ENCODE measurements at places on chromosomes 12 and 14.

GRCh38 chr12:19434538-19434937 is 4.8 kb upstream of the AEBP2 start:
- DNase-seq: no peak

- DNase-seq: no peak
Measured at GRCh38 chr12:6699989-6700645, 498 bp downstream of the PIANP start.

GRCh38 chr12:85531341-85531740 is 251.3 kb downstream of the ALX1 start:
- DNase-seq: no peak

- peak; percentile 37 for DNase-seq
Measured at GRCh38 chr14:70886421-70887206, 20.6 kb upstream of the PCNX1 start.

DNA sequence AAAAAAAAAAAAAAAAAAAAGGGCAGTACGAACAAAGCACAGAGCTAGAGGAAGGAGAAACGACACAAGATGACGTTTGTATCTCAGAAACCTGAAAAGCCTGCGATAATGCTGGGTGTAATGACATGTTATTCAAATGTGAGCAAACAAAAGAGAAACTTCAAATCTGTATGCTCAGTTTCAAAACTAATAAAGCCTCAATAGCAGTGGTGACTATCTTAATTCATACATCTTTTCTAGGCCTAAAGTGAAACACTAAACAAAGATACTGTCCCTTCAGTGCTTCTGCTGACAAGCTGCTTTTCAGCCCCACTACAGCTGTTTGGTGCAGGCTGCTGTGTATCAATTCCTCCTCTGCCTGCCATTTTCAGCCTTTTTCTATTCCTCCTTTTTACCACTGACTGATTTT is 15.8 kb downstream of the ITPR2 start:
- no peak for DNase-seq

- DNase-seq: no peak
Measured at GRCh38 chr14:95413289-95414215, 93.8 kb upstream of the CLMN start.

- peak; percentile 4 for DNase-seq
Measured at GRCh38 chr14:95290871-95291431, 28.8 kb downstream of the CLMN start.

DNA sequence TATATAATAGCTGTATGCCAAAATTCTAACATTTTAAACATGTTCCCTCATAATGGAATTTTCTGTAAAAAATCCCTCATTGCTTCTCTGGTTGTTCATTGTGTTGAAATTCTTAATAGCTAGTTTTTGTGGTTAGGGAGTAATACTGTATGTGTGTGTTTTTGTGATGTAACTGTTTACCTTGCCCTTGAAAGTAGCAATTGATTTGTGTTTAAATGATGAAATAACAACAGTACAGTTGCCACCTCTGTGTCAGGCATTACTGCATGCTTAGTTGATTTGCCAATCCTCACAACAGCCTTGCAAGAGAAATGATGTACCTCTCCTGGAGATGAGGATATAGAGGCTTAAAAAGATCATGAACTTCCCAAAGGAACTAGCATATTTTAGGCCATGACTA is 94.9 kb downstream of the DAAM1 start:
- no peak for DNase-seq

DNA sequence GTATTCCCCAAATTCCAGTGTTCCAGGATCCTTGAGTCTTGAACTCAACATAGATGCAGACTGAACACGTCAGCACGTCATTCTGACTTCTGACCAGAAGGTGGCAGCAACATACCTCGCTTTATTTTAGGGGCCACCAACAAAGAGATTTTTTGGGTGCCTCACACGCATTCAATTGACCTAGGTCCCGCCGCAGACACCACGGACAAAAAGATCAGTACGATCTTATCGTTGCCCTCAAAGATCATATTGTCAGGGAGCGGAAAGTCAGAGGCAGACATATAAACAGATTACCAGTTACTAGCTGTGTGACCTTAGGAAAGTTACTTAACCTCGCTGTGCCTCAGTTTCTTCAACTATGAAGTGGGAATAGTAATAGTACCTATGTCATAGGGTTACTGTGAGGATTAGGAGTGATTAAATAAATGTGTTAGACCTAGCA is 6.5 kb upstream of the PRPH start:
- peak; percentile 63 for DNase-seq

- peak; percentile 85 for DNase-seq
Measured at GRCh38 chr12:9039397-9039977, 50.1 kb downstream of the KLRG1 start.

GRCh38 chr14:49754570-49755097 is 13.3 kb upstream of the KLHDC2 start:
- DNase-seq: no peak

DNA sequence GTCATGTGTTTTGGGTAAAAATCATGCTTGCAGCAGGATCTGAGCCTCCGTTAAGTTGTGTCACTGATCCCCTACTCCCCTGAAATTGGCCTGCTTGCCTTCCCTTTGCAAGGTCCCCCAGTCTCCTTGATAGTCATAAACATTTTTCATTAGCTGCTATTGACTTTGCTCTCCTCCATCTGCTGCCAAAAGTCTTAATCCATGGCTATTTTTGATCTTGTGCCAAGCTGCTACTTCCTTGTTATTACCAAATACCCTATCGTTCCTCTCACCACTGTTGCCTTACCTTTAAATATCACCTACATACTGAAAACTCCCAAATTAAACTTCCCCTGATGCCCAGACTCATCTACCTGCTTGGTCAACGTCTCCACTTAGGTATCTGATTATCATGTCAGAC is 148.3 kb downstream of the PHLDA1 start:
- DNase-seq: no peak

GRCh38 chr12:48750769-48751356 is 34.4 kb upstream of the CCNT1 start:
- no peak for DNase-seq

DNA sequence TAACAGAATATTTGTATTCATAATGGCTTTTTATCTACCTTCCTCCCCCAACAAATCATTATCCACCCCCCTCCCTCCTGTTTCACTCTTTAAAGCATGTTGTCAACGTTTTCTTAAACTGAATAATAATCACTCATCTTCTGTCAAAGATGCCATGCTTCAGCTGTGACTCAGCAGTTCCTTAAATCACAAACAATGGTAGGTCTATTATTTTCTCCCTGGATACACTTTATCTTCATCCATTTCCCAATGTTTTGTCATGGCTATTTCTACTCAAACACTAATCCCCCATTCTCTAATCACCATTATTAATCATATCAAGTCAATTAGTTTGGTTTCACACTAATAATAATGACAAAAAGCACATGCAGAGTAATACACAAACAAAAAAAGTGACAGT is 6.5 kb downstream of the CLEC12B start:
- DNase-seq: no peak

DNA sequence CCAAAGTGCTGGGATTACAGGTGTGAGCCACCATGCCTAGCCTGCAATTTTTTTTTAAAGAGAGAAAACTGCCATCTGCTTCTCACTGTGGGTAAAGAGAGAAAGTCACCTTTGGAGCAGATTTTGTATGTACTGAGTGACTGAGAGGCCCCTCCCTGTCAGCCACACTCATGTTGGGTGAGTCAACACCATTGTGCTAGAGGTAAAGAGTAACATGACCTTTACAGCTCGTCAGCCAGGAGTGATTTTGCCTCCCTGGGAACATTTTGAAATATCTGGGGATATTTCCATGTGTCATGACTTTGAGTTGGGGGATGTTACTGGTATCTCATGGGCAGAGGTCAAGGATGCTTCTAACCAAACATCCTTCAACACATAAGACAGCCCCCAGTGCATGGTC is 115.2 kb downstream of the KSR2 start:
- DNase-seq: no peak

- DNase-seq: no peak
Measured at GRCh38 chr12:110077800-110078199, 29.5 kb upstream of the C12orf76 start.

- no peak for DNase-seq
Measured at GRCh38 chr12:5927732-5928516, 17.1 kb downstream of the ANO2 start.

DNA sequence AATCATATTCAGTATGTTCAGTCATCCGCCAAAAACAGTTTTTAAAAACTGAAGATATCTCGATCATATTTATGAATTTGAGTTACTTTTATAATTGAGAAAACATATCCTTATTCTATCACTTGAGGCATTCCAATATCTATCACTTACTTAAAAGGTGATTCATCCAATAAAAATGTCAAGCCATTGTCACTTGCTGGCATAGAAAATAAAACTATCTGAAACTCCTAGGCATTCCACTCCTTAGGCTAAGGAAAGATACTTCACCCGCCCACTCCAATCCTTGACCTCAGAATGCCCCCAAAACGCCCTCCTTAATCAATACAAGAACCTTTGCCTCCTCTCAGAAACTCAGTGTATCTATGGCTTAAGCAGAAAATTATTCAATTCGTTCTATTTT is 51.3 kb upstream of the AMIGO2 start:
- no peak for DNase-seq

- peak; percentile 83 for DNase-seq
Measured at GRCh38 chr12:102484428-102484958, 4.1 kb upstream of the IGF1 start.

GRCh38 chr12:120140603-120141002 is 24.1 kb upstream of the RAB35 start:
- no peak for DNase-seq

DNA sequence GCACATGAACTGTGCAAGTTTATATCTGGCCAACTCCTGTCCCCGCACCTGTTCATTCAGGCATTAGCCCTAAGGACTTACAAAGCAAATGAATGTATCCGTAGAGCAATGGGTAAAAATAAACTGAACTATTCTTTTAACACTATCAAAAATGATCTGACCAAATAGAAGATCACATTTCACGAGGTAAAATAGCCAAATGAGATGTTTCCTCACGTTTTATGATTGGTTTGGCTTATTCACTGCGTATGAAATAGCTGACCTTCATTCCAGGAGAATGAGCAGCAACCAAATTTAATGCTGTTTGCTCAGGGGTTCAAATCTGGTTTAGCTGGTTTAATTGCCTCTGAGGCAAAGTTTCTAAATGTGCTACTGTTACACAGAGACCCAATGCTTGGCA is 216.0 kb upstream of the EEA1 start:
- no peak for DNase-seq

DNA sequence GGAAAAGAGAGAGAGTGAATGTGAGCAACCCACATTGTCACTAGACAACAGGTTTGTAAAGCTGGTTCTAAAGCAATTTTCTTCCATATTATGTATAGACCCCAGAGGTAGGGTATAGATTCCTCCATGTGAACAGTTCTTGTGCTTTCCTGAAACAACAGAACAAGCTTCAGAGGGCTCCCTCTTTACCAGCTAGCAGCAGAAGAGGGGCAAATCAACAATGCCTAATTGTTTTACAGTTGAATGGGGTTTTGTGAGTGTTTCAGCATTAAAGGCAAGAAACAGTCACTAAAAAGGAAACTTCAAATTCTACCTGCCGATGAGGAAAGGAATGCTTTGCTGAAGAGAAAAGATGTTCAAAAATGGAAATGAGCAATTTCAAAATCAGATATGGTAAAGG is 341.2 kb upstream of the KITLG start:
- DNase-seq: no peak

DNA sequence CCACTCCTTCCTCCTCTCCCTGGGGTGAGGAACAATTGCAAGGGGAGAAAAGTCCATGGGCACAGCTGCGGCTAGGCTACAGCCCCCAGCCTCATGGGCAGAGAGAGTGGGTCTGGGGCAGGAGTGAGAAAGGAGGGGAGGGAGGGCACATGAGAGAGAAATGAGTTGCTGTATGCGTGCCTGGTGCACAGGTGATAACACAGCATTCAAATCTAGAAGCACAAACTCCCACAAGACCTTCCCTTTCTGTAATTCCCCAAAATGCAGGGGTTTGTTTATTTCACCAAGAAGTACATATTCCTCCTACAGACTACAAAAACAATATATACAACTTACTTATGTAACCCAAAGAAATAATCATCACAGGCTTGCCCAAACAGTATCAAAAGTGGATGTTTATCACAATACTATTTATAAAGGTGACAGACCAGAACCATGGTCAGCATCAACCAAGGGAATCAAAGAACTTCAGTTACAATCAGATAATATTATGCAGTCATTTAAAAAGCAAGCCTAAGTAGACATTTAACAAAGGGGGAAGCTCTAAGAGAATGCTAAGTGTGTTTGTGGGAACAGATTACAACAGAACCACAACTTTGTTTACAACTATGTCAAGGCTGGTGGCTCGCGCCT is 54.2 kb downstream of the ITPK1 start:
- peak; percentile 39 for DNase-seq

DNA sequence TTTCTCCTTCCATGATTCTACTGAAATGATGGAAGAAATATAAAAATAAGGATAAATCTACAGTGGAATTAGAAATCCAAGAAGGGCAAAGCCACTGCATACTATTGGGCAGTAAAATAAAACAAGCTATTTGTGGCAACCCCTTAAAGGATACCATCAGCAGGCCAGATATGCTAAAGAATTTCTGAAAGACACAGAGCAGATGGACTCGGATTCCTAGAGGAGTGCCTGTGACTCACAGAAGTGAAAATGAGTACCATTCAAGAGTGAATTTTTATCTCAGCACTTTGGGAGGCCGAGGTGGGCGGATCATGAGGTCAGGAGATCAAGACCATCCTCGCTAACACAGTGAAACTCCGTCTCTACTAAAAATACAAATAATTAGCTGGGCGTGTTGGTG is 318.1 kb downstream of the LRIG3 start:
- DNase-seq: no peak

DNA sequence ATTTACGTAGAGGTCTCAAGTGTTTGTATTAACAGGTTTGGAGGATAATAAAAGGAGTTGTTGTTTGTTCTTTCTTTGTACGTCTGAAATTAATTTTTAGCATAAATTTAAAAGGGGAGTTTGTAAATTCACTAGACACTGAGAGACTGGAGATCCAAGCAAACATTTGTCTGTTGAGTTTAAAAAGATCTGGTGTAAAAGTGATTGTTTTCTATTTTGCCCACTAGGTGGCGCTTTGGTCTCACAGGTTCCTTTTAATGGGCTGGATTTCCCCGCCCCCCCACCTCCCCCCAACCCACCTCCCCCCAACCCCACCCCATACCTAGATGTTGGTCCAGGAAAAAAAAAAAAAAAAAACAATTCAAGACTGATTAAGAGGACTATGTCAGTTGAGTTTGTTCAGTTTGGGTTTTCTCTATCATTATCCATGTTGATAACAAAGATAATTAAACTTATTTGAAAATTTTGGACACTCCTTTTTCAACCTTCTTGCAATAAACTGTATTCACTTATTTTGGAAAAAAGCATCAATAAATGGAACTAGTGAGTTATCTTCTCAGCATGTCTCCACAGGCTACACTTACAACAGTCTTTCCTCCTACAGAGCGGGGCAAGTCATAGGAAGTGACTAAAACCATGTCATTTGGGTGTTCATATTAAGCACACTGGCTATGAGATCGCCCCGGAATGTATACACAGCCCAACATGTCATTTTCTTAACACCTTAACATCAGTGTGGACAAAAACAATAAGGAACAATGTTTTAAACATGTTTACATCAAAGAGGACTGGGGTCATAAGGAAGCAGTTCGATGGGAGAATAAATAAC is 841.1 kb downstream of the NRXN3 start:
- DNase-seq: peak; percentile 20
